ENCODE measurements at places on chromosomes 16 and 17.

GRCh38 chr17:1577583-1578013 is 15.0 kb upstream of the PITPNA start:
- H3K27ac ChIP-seq: peak overlapping the region; percentile 61
- DNase-seq: no peak
- H3K4me1 ChIP-seq: peaks cover 11% of the 10 kb centered on the region

- H3K27ac ChIP-seq: no peak overlapping the region
- no peak overlapping the region for H3K4me3 ChIP-seq
- H3K4me1 ChIP-seq: peaks cover 11% of the 10 kb centered on the region
- no peaks in the 10 kb centered on the region for H3K27me3 ChIP-seq
- no peaks in the 10 kb centered on the region for H3K36me3 ChIP-seq
- DNase-seq: no peak
Observed at GRCh38 chr17:35236821-35237220, 6.1 kb upstream of the SLFN5 start.

- H3K27ac ChIP-seq: no peak overlapping the region
- no peak for DNase-seq
- no peaks in the 10 kb centered on the region for H3K27me3 ChIP-seq
- no peak overlapping the region for H3K4me3 ChIP-seq
- peaks cover 46% of the 10 kb centered on the region for H3K36me3 ChIP-seq
- H3K4me1 ChIP-seq: no peaks in the 10 kb centered on the region
Observed at GRCh38 chr17:35660902-35661301, 70.5 kb upstream of the RASL10B start.

- no peak overlapping the region for H3K4me3 ChIP-seq
- no peaks in the 10 kb centered on the region for H3K27me3 ChIP-seq
- no peak for DNase-seq
- H3K4me1 ChIP-seq: peaks cover 8% of the 10 kb centered on the region
Observed at GRCh38 chr16:81706327-81707295, 72.5 kb upstream of the PLCG2 start.

DNA sequence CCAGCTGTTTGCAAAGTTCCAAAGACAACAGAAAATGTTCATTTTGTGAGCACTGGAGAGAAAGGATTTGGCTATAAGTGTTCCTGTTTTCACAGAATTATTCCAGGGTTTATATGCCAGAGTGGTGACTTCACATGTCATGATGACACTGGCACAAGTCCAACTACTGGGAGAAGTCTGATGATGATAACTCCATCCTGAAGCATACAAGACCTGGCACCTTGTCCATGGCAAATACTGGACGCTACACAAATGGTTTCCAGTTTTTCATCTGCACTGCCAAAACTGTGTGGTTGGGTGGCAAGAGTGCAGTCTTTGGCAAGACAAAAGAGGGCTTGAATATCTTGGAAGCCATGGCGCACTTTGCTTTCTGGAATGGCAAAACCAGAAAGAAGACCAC is 385.0 kb downstream of the CDH11 start:
- no peak overlapping the region for H3K27ac ChIP-seq
- H3K4me3 ChIP-seq: no peak overlapping the region
- DNase-seq: no peak
- H3K4me1 ChIP-seq: no peaks in the 10 kb centered on the region
- no peaks in the 10 kb centered on the region for H3K36me3 ChIP-seq

DNA sequence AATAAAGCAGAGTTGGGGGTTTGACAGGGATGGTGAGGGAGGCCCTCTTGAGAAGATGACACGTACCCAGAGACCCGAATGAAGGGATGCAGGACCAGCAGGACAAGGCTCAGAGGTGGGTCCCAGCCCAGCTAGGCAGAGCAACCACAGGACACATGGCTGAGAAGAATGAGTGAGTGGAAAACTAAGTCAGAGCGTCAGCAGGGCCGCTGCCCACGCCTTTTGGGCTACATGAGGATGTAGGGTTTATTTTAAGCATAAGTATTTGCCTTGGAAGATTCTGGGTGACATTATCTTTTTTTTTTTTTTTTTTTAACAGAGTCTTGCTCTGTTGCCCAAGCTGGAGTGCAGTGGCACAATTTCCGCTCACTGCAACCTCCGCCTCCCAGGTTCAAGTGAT is 176.0 kb downstream of the TMEM132E start:
- no peak overlapping the region for H3K4me3 ChIP-seq
- no peaks in the 10 kb centered on the region for H3K36me3 ChIP-seq
- no peaks in the 10 kb centered on the region for H3K27me3 ChIP-seq

DNA sequence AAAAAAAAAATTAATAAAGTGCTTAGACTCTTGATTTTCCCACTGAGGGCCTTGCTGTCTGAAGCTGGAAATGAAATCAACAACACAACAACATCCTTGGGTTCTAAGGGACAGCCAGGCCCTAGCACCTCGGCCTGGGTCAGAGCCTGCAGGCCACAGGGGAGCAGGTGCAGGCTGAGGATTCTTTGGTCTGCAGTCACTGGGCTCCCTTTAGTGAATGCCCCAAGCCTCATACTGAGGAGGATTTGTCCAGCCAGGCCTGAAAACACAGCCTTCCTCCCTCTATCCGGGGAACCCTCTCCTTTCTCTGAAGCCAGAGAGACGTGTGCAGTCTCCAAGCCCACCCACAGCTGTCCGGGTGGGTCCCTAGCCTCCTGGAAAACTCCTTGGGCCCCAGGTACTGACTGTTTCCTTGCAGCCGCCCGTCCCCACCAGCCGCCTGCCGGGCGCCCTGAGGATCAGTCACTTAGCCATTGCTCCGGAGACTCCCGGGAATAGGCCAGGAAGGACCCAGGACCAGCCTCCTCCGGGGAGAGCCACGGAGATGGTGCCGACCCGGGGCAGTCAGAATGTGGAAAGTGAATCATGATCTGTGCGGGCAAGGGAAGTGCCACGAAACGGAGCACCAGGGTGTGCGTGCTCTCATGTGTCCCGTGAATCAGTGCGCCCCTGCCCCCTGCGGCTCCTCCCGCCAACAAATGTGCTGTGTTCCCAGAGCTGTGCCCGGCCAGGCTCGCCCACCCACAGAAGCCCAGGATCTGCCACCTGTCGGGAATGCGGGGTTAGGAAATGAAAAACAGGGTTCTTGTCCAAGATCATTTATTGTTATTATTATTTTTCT is 91.0 kb downstream of the RTN4RL1 start:
- no peaks in the 10 kb centered on the region for H3K27me3 ChIP-seq
- no peak overlapping the region for H3K27ac ChIP-seq
- no peaks in the 10 kb centered on the region for H3K36me3 ChIP-seq
- no peaks in the 10 kb centered on the region for H3K4me1 ChIP-seq

DNA sequence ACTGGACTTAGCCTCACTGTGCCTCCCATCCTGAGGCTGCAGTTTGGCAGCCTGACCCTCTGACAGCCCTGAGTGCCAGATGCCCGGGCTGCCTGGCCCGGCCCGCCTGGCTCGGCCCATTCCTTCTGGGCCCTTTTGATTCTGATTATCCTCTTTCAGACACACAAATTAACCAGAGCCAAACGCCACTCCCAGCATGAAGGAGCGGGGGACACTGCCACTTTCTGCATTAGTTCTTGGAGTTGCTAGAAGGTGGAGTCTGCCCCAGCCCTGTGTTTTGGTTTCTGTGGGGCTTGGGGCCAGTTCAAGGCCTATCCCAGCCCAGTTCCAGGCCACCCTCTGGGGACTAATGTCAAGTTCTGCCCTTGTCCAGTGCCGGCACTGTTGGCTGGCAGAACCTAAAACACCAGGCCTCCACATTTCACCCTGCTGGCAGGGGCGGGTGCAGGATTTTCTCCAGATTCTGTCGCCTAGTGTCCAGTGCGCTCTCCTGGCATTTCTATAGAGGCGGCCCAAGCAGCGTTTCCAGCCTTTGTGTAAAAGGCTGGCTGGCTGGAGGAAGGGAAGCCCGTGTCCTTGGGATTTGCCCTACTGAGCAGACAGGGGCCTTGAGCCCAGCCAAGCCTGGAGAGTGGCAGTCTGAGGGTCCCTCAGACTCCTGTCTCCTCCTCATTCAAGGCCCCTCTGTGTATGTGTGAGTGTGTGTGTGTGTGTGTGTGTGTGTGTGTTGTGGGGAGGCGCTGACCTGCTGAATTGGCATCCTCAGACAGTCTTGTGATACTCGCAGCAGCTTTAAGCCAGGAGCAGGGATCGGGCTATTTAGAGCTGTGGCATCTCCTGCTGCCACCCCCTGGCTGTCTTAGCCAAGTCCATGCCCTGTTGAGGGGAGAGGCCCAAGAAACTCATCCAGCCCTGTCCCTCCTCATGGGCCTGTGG is 21.4 kb downstream of the PLCD3 start:
- no peaks in the 10 kb centered on the region for H3K4me1 ChIP-seq
- H3K27ac ChIP-seq: no peak overlapping the region
- no peak overlapping the region for H3K4me3 ChIP-seq
- no peak for DNase-seq
- H3K27me3 ChIP-seq: no peaks in the 10 kb centered on the region

DNA sequence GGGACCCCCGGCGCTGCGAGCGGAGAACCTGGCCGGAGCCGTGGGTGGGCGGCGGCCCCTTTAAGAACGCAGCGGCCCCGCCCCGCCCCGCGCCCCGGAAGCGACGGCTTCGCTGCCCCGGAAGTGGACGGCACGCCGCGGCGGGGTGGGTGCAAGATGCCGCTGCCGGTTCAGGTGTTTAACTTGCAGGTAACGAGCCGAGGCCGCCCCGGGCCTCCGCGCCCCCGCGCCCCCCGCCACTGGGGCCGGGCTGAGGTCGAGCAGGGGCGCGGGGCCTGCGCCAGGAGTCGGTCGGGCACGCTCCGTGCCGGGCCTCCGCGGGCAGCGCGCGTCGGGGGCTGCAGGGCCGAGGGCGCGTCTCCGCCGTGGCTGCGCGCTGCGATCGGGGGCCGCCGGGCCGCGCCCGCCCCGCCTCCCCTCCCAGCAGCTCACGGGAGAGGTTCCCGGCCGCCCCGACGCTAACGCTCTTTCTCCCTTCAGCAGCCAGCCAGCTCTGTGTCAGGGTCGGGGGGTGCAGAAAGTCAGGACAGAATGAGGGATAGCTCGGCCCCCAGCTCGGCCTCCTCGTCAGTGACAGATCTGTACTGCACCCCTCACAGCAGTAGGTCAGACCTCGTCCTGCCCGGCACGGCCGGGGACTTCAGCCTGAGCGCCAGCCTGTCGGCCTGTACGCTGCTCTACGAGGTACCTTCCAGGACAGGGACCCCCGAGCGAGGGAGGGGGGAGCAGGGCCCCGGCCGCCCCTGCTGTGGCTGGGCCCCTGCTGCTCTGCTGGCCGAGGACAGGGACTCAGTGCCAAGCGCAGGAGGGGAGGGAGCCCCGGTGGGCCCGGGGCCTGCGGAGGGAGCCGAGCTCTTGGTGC is at the start of the genes GPS1 and RFNG:
Gene GPS1 (plus strand): TSS at position 123 of the 862 bp plus-strand sequence. CDS start 34 bp downstream, at position 157.
Gene RFNG (minus strand): TSS at position 36 of the 862 bp plus-strand sequence. CDS start 45 bp downstream, outside the sequence.
- peak within 1 kb of the TSS; percentile 99 for H3K4me3 ChIP-seq
- peaks cover 72% of the 10 kb centered on the region for H3K36me3 ChIP-seq
- peak within 1 kb of the TSS; percentile 49 for H3K27ac ChIP-seq
- peaks cover 5% of the 10 kb centered on the region for H3K4me1 ChIP-seq
- no peak for DNase-seq
- no peaks in the 10 kb centered on the region for H3K27me3 ChIP-seq

DNA sequence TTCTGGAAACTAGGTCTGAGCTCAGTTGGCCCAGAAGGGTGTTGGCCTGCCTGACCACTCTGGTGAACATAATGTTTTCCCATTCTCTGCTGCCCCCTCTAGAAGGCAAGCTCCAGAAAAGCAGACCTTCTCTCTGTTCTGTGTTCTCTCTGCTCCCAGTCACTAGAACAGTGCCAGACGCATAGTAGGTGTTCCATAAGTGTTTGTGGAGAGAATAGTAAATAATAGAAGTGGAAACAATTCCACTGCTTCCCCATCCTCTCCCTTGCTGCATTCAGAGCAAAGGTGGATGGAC is 32.2 kb upstream of the ETV4 start:
- H3K4me1 ChIP-seq: peaks cover 17% of the 10 kb centered on the region
- no peaks in the 10 kb centered on the region for H3K27me3 ChIP-seq
- no peaks in the 10 kb centered on the region for H3K36me3 ChIP-seq
- H3K27ac ChIP-seq: peak overlapping the region; percentile 59
- no peak for DNase-seq

DNA sequence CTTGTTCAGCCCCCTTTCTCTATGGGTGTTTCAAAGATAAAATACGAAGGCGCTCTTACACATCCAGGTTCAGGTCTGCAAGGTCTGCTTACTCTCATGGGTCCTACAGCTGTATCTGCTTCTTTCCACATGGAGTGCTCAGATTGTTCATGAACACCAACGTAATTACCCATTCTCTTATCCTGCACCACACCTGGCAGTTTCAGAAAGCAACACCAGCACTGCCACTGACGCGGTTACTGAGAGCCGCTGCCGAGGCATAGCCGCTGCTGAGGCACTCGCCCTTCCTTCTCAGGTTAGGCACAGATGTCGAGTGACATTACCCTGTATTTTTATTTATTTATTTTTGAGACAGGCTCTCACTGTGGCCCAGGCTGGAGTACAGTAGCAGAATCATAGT is 147.1 kb downstream of the RPTOR start:
- H3K27me3 ChIP-seq: no peaks in the 10 kb centered on the region
- DNase-seq: no peak
- no peak overlapping the region for H3K4me3 ChIP-seq
- no peak overlapping the region for H3K27ac ChIP-seq

GRCh38 chr16:82345318-82345717 is 175.3 kb upstream of the MPHOSPH6 start:
- no peaks in the 10 kb centered on the region for H3K36me3 ChIP-seq
- no peak overlapping the region for H3K4me3 ChIP-seq
- H3K27ac ChIP-seq: no peak overlapping the region
- H3K27me3 ChIP-seq: peaks cover 3% of the 10 kb centered on the region
- no peak for DNase-seq
